ENCODE measurements at places on chromosomes 7 and 10.

- no peak for ATAC-seq
Measured at GRCh38 chr10:3497581-3497980, 287.4 kb downstream of the KLF6 start.

GRCh38 chr7:157946398-157947060 is 609.7 kb downstream of the DNAJB6 start:
- ATAC-seq: no peak

- ATAC-seq: no peak
Measured at GRCh38 chr7:25720427-25720826, 431.6 kb upstream of the NFE2L3 start.

GRCh38 chr7:71254751-71255150 is 122.8 kb downstream of the GALNT17 start:
- ATAC-seq: no peak

DNA sequence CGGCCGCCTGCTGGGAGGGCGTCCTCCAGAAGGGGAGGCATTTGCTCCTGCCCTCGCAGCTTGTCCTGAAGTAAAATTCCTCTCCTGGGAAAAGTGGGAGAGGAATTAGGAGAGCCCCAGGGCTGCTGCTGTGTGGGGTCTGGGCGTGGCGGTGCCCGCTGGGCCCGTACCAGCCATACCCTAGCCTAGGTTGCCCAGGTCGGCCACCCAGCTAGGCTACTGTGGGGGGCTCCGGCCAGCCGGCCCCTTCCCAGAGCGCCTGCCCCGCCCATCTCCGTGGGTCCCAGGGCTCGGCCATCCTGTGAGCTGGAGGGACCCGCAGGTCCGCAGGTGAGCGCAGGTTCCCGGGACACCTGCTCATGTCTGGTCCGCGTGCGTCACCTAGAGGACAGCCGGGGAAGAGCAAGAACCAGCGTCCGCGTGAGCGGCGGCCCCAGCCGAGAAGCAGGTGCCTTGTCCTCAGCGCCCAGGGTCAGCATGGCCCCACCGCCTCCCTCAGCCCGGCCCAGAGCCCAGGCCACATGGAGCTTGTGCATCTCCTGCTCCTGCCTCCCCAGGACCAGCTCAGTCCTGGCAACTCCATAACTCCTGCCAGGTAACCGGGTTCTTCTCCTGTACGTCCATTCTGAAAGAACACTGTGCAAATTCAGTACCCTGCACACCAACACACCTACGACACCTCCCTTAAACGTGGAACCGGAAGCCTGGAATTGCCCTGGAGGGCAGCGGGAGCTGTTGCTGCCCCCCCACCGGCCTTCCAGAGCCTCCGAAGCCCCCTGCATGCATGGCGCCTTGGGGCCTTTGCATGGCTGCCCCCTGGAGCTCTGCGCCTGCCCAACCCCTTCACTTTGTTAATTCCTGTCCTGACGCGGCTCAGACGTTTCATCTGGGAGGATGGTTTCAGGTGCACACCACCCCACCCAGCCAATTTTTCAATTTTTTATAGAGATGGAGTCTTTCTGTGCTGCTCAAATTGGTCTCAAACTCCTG is 22.8 kb upstream of the FOXL3 start:
- ATAC-seq: no peak

DNA sequence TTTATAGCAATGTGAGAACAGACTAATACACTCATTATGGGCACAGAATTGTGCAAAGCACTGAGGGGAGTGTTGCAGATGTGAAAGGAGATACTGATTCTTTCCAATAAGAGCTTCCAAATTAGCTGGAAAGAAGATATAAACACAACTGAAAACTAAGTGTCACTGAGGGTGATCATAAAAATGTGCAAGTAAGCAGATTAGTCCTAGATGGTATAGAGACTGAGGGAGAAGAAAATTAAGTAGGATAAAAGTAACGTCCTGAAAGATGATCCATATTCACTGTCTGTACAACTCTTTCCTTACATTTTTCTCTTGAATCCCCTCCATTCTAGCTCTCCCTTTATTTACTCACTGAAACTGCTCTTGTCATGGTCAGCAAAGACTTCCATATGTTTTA is 11.2 kb upstream of the NXPH1 start:
- no peak for ATAC-seq

GRCh38 chr7:99035723-99036545 is 108.0 kb downstream of the SMURF1 start:
- no peak for ATAC-seq

- ATAC-seq: no peak
Measured at GRCh38 chr10:67036808-67037207, 111.0 kb downstream of the LRRTM3 start.

DNA sequence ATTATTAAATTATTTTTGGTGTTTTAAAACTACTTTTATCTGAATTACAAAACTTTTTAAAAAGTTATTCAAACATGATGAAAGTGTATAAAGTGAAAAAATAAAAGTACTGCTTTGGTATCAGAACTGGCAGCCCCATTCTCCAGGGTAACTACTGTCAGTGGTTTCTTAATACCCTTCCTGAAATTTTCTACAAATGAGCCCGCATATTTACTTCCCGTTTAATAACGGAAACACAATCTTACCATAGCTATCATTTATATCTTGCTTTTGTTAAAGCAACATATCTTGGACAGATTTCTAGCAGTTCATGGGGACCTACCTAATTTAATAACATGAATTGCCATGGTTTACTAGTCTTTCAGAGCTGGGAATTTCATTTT is 249.9 kb downstream of the RNLS start:
- no peak for ATAC-seq

DNA sequence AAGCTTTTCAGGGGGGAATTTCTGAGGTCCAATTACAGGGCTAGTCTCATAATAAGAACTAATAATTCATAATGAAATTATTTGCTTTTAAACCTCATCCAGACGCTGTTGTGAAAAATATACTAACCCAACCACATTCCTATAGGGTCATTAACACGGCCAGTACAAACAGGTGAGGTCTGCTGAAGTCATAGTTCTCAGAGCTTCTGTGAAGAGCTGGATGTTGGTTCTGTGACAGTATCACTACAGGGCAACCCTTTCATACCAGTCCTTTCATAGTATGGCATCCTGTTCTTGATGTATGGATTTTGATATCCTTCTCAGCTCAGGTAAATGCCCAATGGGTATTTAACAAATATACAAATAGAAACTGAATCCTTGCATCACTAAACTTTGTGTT is 62.3 kb upstream of the FAM133B start:
- ATAC-seq: peak; percentile 45

- ATAC-seq: peak; percentile 86
Measured at GRCh38 chr7:620056-620455, 100.4 kb upstream of the PDGFA start.

DNA sequence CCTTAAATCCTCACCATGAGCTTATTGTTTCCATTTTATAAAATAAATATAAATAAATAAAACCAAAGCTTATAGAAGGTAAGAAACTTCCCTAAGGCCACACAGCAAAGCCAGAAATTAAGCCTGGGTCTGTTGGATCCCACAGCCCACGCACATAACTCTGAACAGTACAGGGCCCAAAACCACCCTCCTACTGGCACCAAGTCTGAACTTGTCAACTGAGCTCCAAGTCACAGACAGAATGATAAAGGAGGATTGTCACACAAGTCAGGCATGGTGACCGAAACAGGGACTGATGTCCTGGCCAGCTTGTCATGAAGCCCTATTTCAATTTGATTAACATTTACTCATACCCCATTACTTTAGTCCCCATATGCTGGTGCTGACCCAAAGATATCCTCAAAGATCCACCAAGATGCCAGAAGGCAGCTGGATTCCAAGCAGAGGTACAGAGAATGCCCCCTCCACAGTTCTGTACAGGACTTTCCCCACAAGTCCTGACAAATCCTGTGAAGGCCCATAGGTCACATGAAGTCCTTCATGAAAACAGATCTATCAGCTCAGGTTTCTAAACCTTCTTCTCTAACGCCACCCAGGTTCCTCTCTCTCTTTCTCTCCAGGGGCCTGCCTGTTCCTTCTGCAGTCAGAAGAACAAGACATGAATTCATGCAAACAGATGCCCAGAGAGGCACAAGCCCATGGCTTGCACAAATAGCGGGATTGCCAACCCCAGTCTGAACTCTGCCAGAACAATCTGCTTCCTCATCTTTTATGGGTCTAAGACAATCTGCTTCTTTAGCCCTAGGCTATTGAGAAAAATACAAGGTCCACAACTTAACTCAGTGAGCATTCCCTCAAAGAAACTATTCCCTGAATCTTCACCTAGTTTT is 60.9 kb downstream of the GLI3 start:
- no peak for ATAC-seq

DNA sequence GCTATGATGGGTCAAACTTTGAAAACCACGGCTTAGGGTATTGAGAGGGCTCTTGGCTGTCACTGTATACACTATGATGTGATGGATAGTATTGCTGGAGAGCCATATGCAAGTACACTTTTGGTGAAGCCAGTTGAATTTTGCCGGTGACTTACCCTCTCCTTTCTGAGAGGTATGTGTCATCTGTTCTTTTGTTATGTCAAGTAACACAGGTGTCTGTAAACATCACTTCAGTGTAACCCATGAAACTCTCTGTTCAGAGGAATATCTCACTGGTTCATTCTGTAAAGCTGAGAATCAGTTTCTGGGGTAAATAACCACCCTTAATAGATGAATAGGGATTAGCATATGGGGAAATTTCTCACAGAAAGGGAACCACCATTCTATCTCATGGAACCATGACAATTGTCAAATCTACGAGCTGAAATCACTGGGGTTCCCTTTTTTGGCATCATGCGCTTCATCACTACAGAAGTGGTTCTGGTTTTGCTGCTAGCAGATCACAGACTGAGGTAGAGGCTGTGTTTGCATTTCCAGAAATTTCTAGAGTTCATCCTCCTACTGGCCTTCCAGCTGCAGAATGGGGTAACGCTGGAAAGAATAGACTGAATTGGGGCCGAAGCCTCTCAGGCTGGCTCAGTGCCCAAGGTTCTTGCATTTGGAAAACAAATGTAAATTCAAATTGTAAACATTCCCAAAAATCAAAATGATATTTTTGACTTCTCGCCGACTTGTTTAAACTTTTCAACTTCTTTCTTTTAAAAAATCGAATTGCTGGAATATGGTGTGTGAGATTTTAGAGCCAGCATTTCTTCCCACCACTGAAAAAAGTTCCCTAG is 83.3 kb upstream of the CREB5 start:
- ATAC-seq: peak; percentile 36

DNA sequence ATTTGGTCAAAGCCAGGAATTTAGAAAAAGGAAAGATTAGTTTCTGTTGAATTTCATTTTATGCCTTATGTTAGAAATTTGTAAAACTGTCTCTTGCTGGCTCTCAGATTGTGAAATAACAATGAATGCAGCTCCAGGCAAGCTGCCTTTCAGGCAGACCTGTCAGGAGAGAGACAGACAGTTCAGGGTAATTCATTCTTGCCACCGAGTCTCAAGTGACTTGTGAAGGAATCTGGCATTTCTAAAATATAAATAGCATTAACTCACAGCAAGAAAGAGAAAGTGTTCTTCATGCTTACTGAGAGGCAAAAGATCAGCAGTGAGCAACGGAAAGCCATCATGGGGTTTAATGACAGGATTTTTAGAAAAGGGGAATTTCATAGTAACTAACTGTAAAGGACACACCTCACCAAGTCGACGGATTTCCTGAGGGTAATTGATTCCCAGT is 442.3 kb upstream of the AKR1E2 start:
- ATAC-seq: no peak

GRCh38 chr7:87506246-87507180 is 31.0 kb upstream of the ABCB4 start:
- ATAC-seq: no peak

- no peak for ATAC-seq
Measured at GRCh38 chr7:75038508-75038907, 35.1 kb downstream of the RCC1L start.

GRCh38 chr7:1262441-1262840 is 29.8 kb downstream of the UNCX start:
- ATAC-seq: no peak

DNA sequence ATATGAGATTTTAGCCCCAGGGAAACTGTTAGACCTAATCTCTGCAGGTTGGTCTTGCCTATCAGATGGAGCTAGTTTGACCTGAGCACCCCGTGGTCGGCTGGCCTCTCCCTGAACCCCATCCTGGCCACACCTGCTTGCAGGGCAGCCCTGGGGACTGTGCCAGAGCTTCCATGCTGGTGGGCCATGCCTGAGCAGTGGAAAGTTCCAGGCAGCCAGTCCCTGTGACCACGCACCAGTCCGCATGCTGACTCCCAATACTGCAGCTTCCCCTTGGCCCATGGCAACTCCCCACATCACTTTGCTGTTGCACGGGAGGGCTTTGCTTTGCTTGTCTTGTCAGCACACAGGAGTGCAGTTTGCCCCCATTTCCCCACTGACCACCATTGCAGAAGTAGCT is 427.8 kb upstream of the SEMA3D start:
- ATAC-seq: no peak

DNA sequence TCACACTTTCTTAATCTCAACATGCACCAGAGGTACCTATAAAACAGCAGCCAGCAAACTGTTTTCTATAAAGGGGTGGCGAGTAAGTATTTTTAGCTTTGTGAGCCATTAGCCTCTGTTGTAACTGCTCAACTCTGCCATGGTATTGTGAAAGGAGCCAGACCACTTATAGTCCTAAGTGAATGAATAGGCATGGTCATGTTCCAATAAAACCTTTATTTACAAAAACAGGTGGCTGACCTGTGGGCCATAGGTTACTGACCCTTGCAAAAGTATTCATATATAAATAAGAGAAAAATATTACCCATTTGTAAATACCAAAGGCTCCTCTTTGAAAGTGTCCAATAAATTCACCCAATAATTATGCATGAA is 50.3 kb downstream of the ICA1 start:
- no peak for ATAC-seq

GRCh38 chr10:63515002-63515763 is 6.0 kb upstream of the REEP3 start:
- peak; percentile 91 for ATAC-seq

- no peak for ATAC-seq
Measured at GRCh38 chr7:30430276-30430675, 48.3 kb downstream of the NOD1 start.

DNA sequence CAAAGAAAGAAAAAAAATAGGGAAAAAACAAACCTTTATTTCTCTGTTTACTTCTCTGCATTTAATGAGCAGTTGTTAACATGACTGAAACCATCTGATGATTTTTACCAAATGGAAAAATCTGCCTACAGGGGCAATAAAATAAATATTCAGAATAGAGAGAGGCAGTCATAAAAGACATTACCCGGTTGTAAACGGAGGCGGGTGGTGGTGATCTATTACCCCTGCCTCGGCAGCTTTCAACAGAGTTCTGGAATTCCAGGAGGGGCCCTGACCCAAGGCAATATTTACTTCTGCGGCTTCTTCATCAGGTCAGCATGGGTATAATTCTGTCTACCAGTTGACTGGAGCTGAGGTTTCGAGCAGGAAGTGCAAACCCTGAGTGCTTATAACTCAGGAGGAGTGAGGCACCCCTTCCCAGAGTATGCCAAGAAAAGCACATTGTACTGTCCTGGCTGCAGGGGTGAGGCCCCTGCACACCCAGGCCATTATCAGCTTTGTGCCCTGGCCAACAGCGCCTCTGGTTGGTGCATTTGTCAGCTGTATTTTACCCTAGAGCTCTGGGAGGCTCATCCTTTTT is 8.2 kb upstream of the CXCL12 start:
- ATAC-seq: no peak

- ATAC-seq: no peak
Measured at GRCh38 chr10:77497748-77498147, 139.9 kb downstream of the KCNMA1 start.

Data from activated T-helper 17 cell treated with anti-CD3 and anti-CD28 coated beads, Interleukin-2, amount 50 U/mL, for 72 hours (primary cell).